ENCODE measurements at places on chromosomes 3 and 15. TPM values are rescaled to one million over a fixed set of nuclear protein-coding genes. Genes with fewer than 3 reads are reported as not detected.

The PLIN1 gene
- 0.07 TPM for polyA plus RNA-seq

The GABRA5 gene
- polyA plus RNA-seq = 4.0 TPM

The ARGFX gene
- polyA plus RNA-seq = not detected

- DNase-seq = no peak
Observed at GRCh38 chr3:171293142-171293782, 166.9 kb downstream of the TNIK start.

GRCh38 chr3:40841131-40841530, 316.4 kb downstream of the ZNF621 start:
- DNase-seq = no peak

Data from IMR-90 (cell line).